ENCODE measurements at places on chromosomes 4 and X.

DNA sequence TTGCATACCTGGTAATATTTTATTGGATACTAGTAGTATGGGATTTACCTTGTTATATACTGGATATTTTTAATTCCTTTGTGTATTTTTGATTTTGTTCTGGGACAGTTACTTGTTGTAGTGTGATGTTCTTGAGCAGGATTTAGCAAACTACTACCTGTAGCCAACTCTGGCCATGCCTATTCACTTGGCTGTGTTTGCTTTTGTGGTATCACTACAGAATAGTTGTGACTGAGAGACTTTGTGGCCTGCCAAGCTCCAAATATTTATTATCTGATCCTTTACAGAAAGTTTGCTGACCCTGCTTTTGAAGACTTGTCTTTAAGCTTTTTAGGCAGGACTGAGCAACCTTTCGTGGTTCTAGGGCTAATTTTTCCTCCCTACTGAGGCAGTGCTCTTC, 17.8 kb downstream of the ZCCHC4 start:
- DNase-seq, result no peak

GRCh38 chr4:1169691-1170096, 2.7 kb downstream of the SPON2 start:
- no peak for DNase-seq

- DNase-seq, result no peak
Measured at GRCh38 chrX:119638725-119639471, 32.7 kb upstream of the NKRF start.

- DNase-seq, result no peak
Measured at GRCh38 chr4:6674500-6675149, 19.1 kb upstream of the S100P start.

DNA sequence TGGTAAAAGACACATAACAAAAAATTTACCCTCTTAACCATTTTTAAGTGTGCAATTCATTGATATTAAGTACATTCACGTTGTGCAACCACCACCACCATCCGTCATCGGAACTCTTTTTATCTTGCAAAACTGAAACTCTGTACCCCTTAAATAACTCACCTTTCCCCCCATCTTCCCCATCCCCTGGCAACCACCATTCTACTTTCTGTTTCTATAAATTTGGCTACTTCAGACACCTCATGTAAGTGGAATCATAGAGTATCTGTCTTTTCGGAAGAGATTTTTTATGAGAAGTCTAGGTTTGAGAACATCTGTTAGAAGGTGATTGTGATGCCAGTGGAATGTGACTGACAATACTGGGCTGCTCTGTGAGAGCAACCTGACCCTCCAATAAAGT, 39.8 kb upstream of the CCDC149 start:
- no peak for DNase-seq

DNA sequence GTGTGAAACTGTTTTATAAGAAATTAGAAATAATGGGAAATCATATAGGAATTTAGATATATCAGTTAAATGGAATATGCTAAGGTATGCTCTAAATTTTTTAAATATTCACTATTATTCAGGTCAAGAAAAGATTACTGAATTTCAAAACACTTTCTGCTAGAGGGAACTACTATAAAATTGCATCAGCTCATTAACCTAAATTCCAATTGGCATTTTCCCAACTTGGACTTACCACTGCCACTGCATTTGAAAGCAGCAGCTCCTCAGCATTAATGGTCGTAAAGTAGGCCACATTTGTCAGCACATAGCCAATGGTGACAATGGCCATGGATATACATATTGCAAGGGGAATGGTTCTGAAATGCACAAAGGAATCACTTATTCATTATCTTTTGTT, 57.3 kb downstream of the SLC7A11 start:
- DNase-seq, result no peak

DNA sequence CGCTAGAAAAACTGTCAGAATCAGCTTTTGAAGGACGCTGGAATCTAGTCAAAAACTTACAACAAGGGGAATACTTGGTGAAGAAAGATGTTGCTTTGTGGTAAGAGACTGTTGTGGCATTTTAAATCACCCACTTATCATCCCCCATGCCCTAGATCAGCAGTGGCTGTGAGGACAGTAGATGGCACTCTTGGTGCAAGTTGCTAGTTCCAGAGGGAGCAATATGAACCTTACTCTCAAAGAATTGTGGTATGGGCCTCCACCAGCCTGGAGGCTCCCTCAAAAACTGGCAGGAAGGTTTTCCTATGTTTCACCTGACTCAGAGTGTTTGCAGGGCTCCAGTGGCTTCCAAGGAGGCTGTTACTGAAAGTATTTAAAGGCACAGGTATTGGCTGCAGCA, 37.7 kb upstream of the SLC16A2 start:
- DNase-seq, result no peak

DNA sequence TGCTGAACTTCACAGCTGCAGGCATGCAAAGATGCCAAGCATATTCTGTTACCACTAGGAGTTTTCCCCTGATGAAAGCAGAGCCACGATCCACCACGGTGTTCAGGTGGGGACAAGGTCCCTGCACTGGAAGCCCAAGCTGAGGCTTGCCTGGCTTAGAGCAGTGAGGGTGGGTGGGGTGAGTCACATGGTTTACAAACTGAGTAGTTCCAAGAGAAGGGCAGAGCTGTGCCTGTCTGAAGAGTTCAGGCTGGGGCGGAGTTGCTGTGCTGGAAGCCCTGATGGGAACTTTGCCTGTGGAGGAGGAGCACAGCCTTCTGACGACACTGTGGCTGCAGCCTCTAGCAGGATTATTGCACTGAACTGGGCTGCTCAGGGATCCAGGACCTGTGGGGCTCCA, 45.5 kb downstream of the FAM9B start:
- DNase-seq, result no peak

DNA sequence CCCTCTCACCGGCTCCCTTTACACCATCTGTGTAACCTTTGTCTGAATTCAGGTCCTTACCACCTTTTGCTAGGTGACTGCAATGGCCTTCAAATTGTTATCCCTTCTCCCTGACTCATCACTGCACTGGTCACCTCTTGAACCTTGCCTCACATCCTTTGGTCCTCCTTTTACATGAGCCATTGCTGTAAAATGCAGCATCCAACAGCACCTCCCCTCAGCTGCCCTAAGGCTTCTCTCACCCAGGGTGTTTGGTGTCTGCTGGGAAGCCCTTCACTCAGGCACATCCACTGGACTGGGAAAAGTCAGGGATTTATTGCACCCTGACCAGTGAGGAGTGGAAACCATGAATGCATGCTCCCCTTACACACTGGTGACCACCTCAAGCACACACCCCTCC, 192.5 kb upstream of the GATB start:
- no peak for DNase-seq

DNA sequence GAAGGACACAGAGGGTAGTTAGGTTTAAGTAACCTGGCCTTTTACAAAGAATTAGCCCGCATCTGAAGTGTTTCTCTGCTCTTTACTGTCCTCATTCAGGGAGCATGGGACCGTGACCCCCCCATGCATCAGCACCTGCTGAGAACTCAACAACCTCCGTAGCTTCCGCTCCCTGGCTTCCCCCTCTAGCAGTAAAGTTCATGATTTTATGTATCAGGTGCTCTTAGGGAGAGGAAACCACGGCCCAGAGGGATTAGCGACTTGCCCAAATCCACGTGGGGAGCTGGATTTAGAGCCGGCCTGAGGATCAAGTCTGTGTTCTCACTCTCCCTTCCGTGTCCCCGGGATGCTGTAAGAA, 284.6 kb upstream of the GATB start:
- no peak for DNase-seq

DNA sequence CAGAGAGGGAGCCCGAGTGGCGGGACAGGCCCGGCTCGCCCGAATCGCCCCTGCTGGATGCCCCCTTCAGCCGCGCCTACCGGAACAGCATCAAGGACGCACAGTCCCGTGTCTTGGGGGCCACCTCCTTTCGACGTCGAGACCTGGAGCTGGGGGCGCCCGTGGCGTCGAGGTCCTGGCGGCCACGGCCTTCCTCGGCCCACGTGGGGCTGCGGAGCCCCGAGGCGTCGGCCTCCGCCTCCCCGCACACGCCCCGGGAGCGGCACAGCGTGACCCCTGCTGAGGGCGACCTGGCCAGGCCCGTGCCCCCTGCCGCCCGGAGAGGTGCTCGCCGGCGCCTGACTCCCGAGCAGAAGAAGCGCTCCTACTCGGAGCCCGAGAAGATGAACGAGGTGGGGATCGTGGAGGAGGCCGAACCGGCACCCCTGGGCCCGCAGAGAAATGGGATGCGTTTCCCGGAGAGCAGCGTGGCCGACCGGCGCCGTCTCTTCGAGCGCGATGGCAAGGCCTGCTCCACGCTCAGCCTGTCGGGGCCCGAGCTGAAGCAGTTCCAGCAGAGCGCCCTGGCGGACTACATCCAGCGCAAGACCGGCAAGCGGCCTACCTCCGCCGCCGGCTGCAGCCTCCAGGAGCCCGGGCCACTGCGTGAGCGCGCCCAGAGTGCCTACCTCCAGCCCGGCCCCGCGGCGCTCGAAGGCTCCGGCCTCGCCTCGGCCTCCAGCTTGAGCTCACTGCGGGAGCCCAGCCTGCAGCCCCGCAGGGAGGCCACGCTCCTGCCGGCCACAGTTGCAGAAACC, 156.9 kb downstream of the SOWAHB start:
- no peak for DNase-seq

DNA sequence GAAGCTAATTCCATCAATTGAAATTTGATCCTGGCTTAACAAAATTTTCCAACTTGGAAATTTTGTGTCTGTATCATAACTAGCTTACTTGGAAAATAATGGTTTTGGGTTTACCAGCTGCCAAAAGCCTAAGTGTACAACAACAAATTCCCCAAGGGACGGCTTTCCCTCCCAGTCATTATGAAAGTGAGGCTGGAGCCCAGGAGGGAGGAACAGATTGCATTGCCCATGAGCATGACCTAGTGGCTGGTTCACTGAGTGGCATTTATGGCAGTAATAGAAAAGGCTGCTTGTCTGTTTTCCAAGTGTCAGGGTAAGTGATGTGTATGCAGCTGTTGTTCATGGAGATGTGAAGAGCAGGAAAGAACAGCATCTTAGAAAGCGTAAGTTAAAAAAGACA, 70.8 kb upstream of the HHIP start:
- DNase-seq, result no peak

- no peak for DNase-seq
Measured at GRCh38 chr4:59339631-59340030, 1860.5 kb upstream of the ADGRL3 start.

GRCh38 chr4:25310803-25311166, 1.8 kb upstream of the ZCCHC4 start:
- no peak for DNase-seq

DNA sequence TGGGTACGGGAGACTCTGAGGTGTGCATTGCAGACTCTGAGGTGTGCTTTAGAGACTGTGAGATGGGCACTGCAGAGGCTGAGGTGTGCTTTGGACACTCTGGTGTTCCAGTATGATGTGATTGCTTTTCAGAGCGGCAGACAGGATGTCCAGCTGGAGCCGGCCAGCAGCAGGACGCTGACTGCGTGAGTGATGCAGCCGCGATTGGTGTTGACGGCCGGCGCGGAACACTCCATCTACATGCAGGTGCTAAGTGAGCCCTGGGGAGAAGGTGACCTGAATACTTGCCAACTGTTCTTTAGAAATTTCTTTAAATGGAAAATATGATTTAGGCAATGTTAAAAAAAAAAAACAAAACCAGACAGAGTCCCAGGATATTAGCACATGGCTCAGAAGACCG, 103.1 kb upstream of the PPP2R3B start:
- DNase-seq, result no peak

GRCh38 chr4:70749313-70749712, 27.5 kb downstream of the RUFY3 start:
- DNase-seq, result no peak
